ENCODE measurements at places on chromosomes 4 and X.

- no peak for DNase-seq
Measured at GRCh38 chrX:20067709-20068561, 48.8 kb downstream of the MAP7D2 start.

DNA sequence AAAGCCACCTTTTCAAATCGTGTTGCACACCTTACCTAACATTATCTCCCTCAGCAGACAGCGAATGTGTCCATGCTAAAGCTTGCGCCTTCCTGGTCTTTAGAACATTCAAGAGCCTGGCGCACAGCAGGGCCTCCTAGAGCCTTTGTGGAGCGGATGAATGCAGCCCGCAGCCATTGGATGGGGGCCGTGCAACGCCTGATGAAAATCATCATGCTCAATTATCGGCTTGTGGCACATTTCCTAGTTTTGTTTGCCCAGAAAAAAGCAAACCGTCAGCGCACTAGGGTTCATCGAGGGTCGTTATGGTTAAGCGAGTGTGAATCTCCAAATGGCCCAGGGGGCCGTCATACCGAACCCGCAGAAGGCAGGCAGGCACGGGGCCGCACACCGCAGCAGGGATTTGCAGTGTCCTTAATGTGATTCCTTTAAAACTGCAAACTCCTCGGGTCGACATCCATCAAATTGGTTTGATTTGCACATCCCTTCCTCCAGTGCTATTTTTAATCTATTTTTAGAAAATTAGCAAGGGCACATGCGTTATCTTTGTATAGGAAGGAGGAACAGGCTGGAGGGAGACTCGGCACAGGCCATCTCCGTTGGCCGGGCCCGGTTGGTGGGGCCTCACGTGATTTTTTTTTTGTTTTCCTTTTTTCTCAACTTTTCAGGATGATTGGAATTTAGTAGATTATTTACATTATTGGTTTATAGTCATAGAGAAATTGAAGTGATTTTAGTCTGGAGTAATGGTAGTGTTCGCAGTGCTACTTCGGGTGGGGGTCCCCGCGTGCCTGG lies 53.1 kb downstream of the ABLIM2 start:
- no peak for DNase-seq

GRCh38 chrX:130497531-130497930 lies 95.7 kb downstream of the RBMX2 start:
- DNase-seq = no peak

- no peak for DNase-seq
Measured at GRCh38 chr4:94370533-94371254, 28.1 kb upstream of the HPGDS start.

GRCh38 chr4:113292371-113293042 lies 243.1 kb downstream of the ANK2 start:
- no peak for DNase-seq

Measured in HuH-7.5 (cell line).